Activated CD4-positive, alpha-beta T cell treated with anti-CD3 and anti-CD28 coated beads, Interleukin-2, amount 50 U/mL, for 48 hours (primary cell): ENCODE measurements at places on chromosomes 4 and X.

GRCh38 chrX:149829751-149830191, 48.0 kb downstream of the MAGEA9 start:
- peak; percentile 3 for DNase-seq

- no peak for DNase-seq
Measured at GRCh38 chr4:3250956-3251690, 2.2 kb downstream of the MSANTD1 start.

DNA sequence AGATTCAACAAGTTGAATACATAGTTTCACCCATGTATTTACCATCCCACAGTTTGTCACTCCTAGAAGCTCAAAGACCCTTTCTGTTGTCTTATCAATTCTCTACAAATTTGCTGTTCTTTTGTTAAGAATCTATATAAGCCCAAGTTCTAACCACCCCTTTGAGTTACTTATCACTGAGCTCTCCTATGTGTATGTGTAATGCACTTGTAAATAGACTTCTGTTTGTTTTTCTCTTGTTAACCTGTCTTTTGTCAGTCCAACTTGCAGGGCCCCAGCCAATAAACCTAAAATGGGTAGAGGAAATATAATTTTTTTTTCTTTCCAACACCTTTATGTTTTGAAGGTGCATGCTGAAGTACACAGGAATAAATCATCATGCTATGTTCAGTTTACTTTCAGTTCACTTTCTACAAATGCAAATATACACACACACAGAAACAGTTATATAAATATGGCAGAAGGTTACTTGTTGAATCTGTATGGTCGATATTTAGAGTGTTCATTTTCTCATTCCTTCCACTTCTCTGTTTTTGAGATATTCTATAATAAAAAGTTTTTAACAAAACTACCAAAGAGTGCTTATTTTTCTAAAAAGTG, 22.3 kb upstream of the CLOCK start:
- no peak for DNase-seq

DNA sequence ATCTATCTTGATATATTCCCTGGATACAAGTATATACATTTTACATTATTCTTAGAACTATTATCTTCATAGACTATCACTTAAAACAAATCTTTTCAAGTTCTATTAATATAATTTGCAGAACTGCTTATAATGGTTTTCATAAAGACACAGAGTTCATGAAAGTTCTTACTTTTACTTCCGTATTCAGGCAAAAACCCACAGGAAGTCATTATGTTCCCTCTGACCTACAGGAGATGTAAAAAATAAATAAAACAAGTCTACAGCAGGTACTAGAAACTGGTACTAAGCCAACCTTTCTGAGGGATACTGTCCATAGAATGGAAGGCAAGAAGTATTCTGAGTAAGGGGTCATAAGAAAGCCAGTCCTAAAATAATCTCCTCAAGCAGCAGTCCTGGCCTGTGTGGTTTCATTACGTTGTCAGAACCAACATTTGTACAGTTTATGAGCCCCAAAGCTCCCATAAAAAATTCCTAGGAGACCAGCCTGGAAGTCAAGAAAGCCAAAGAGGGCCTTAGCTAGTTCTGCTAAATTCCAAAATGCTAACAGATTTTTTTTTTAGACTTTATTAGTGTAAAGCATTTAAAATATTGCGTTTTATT, 68.6 kb downstream of the CAMK2D start:
- no peak for DNase-seq

DNA sequence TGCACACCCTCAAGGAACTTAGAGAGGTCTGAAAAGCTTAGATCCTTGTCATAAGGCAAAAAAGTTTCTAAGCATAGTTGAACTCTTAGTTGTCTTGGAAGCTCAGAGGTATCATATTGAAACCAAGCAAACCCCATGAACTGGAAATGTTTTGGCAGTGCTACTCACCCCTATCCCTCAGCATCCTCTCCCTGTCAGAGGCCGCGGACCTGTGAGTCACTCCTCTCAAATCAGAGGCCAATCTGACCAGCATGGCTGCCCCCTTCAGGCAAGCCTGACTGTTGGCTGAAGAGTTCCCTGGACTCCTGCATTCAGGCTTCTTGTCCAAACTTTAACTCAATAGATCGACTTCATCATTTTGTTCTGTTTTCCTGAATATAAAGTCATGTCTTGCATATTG, 69.4 kb downstream of the KCNIP4 start:
- no peak for DNase-seq

DNA sequence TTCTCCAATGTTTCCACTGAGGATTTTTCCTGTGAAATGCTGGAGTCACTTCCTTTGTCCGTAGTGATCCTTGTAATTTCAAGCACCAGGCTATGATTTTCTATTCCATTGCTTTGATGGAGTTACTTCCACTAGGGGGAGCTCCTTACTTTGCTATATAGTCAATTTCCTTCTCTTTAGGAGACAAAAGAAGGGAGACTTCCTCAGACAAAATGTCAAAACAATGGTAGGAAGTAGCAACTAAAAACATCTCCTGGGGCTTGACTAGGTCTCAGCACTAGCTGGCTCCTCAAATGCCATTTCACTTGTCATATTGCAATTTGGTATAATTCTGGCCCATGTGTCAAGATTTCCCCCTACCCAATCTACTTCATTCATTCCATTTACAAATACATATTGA, 24.1 kb downstream of the ZCCHC12 start:
- DNase-seq, result no peak

DNA sequence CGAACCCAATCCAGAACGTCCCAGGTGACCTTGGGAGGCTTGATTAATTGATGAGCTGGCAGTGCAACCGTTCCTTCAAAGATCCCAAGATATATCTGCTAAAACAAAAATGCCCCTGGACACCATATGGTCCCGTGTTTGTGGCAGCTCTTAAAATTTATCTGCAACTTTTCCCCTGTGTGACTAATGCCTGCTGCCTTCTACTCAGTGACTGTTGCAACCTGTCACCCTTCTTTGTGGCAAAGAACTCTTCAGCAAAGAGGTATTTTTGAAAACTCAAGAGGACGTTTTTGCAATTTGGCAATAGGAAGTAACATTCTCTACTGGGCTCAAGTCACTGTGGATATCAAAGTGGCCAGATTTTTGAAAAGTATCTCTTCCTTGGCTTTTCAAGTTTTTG, 75.8 kb upstream of the SOD3 start:
- no peak for DNase-seq

GRCh38 chr4:26484032-26484515, 6.2 kb downstream of the CCKAR start:
- no peak for DNase-seq

GRCh38 chrX:31061091-31061490, 10.8 kb downstream of the FTHL17 start:
- DNase-seq, result no peak

DNA sequence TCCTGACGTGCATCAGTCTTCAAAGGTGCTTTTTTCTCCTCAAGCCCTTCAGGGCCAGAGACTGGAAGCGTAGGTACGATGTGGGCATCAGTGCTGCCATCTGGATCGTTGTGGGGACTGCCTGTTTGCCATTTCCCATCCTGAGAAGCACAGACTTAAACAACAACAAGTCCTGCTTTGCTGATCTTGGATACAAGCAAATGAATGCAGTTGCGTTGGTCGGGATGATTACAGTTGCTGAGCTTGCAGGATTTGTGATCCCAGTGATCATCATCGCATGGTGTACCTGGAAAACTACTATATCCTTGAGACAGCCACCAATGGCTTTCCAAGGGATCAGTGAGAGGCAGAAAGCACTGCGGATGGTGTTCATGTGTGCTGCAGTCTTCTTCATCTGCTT, 15.7 kb downstream of the P2RY10 start:
- DNase-seq, result no peak

DNA sequence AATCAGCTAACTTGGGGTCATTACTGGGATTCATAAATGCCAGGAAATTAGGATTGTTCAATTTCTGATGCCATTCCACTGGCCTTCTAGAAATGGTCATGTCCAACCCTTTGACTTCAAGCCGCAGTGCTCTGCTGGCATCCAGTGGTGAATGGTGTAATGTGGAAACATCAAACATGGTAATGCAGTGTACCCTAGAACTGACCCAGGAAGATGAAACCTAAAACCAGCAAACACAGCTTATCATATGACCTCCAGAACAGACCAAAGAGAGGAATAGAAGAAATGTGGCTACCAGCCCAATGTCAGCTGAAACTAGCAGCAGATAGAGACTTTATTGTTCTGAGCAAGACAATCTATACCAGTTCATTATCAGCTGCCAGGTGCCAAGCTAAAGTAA, 13.8 kb downstream of the CXCL13 start:
- no peak for DNase-seq

DNA sequence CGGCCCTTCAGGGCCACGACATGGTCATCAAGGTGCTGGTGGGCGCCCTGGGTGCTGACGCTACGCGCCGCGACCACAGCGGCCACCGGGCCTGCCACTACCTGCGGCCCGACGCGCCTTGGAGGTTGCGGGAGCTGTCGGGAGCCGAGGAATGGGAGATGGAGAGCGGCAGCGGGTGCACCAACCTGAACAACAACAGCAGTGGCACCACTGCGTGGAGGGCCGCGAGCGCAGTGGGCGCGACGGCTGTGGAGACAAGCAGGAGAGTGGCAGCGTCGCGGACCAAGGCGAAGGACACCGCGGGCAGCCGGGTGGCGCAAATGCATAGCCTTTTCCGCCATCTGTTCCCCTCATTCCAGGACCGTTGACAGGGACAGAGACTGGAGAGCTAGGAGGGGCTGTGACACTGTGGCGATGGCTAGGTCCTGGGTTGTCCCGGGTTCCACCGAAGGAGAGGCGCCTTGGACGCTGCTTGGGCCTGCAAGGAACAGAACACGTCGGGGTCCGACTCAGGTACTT, 919 bp downstream of the SOWAHD start:
- no peak for DNase-seq

- peak; percentile 4 for DNase-seq
Measured at GRCh38 chrX:10620121-10620699, at the start of gene MID1. Gene MID1, minus strand, starts transcription at chrX:10620585. Its CDS starts 53,038 bp downstream, at chrX:10567547.

- DNase-seq, result no peak
Measured at GRCh38 chr4:83771113-83771705, 235.3 kb downstream of the GPAT3 start.

DNA sequence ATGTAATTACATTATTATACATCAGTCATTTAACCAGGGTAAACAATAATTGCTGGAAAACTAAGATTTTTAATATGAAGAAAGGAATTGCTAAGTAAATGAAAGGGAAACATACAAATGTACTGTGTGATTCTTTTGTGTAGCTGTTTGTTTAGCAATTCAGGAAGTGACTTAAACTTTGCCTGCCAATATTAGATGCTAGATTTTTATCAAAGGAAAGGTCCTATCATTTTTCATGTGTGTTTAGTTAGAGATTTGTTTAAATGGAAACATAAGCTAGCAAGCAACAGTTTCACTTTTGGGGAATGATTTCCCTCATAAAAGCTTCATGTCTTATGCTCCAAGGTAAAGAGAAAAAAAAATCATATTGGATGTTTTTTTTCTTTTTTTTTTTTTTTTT, 95.1 kb upstream of the LIMCH1 start:
- DNase-seq, result no peak

DNA sequence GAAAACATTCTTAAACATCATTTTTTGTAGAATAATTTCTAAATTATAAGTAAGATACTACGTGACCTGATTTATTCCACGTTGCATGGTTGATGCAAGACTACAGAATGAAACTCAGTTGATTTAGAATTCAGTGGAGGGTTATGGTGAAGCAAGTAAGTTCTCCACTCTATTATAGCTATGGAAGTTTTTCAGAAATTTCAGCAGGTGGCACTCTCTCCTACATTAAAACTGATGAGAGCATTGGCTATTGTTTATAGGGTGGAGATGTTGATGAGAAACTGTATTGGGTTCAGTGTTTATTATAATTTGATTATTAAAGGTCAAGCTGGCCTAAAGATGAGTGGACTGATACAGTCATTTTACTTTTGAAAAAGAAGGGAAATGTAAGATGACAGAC, 88.0 kb downstream of the FNIP2 start:
- DNase-seq, result no peak

DNA sequence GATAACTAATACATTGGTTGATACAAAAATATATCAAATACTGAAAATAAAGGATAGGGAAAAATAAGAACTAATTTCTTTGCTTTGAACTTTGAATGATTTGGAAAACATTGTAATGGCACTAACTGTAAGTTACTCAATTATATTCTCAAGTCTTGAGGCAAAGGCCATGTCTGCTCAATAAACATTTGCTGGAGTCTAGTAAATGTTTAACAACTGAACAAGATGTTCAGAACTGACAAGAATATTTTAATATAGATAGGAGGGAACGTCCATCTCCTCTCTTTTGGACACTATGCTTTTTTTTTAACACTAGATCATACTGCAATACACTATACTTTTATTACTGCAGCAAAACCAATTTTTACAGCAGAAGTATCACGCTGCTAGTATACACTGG, 76.2 kb downstream of the PRSS12 start:
- DNase-seq, result no peak

GRCh38 chrX:12447448-12448064, 309.3 kb downstream of the FRMPD4 start:
- no peak for DNase-seq

GRCh38 chrX:87571964-87572363, 54.4 kb downstream of the KLHL4 start:
- DNase-seq, result no peak

GRCh38 chrX:150094375-150094774, 156.1 kb upstream of the EOLA2 start:
- no peak for DNase-seq

GRCh38 chrX:51361251-51361650, 28.6 kb downstream of the NUDT10 start:
- DNase-seq, result no peak

DNA sequence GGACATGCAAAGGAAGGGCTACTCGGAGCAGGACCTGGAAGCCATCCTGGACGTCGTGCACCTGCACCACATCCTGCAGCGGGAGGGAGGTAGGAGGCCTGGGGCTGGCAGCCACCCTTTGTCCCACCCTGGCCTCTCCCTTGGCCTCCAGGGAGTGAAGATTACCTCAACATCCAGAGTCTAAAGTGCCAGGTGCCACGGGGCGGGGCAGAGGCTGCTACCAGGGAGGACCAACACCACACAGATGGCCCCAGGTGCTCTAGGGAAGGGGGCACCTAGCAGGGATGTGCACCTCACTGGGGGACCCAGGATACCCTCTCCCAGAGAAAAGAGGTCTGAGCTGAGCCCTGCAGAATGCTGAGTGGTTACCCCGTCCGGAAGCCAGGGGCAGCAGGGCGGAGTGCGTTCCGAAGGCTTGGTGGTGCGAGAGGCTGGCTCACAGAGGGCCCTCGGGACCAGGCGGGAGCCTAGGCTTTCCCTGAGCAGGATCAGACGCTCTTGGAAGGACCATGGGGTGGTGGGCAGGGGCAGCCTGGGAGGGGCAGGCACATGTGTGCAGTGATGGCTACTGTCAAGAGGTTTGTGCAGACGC, 16.1 kb downstream of the ABCD1 start:
- DNase-seq, result no peak

DNA sequence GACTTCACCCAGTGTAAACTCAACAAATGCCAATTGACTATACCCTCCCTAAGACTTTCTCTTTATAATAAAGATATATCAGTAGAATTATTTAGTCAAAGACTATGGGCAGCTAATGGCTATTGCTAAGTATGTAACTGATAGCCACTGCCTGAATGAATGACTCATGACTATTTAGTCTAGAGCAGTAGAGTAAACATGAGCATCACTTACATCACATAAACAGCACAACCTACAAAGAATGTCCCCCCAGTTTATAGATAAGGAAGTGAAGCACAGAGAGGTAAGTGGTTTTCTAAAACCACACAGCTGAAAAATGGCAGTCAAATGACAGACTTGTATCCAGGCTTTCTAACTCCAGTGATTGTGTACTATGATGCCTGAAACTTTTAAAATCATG, 507.0 kb downstream of the PPARGC1A start:
- DNase-seq, result no peak

- no peak for DNase-seq
Measured at GRCh38 chr4:60404027-60404426, 796.1 kb upstream of the ADGRL3 start.

- DNase-seq, result peak; percentile 53
Measured at GRCh38 chr4:47122592-47123291, 91.4 kb downstream of the GABRB1 start.
